ENCODE measurements at places on chromosomes 16 and 17.
A peak's percentile ranks its signal among the peaks of the same experiment; 100 is the strongest.

DNA sequence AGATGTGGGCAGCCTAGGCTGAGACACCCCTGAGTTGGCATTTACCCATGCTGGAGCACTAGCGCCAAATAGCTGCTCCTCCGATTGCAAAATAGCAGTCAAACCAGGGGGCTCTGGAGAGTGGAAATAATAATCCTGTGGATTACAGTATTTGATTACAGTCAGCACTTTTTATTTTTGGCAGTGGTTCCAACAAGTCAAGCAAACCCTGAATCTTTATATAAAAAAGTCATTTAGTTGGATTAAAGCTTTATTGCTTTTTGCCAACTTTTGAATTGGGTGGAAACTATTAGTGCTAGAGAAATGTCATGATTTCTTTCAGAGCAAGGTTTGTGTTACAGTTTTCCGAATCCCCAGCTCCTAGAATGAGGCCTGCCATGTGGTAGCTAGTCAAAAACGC is 99.3 kb upstream of the FAM20A start:
- DNase-seq, result no peak

DNA sequence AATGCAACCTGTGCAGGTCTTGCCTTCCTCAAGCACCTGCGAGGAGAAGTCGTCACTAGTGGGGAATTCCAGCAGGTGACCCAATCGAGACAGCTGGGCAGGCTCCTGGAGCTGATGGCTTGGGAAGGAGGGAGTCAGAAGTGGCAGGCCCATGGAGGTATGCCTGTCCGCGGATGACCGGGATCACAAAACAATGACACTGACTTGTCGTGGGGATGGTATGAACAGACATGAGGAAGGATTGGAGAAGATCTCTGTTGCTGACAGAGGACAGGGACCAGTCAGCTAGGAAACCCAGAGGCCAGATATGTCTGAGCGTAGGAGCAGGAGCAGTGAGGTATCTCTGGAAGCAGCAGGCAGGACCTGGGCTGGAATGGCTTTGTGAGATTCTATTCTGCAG is 233.3 kb downstream of the SOX9 start:
- DNase-seq, result no peak

- DNase-seq, result peak; percentile 61
Measured at GRCh38 chr16:86566601-86566965, at the start of gene FOXC2. Gene FOXC2 (plus strand): TSS chr16:86566829. CDS start chr16:86567336, 507 bp downstream.

DNA sequence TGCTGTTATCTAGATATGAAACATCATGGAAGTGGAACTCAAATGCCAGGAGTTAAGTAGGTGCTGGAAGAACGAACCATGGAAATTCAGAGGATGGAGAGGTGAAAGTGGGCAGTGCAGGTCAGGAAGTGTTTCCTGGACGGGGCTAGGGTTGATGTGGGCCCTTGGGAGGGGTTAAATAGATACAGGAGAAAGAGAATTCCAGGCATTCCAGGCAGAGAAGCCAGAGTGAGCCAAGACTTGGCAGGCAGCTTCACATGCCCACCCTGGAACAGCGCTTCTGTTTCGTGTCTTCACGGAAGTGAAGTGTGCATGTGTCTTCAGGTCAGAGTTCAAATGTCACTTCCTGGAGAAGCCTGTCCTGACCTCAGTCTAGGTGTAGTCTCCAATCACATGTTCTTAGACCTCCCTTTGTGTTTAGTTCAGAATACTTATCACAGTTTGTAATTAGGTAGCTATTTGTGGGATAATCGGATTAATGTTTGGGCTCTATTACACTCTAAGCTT is 41.3 kb downstream of the GP2 start:
- DNase-seq, result no peak

GRCh38 chr17:74950207-74950606 is 14.5 kb downstream of the OTOP3 start:
- DNase-seq, result no peak

DNA sequence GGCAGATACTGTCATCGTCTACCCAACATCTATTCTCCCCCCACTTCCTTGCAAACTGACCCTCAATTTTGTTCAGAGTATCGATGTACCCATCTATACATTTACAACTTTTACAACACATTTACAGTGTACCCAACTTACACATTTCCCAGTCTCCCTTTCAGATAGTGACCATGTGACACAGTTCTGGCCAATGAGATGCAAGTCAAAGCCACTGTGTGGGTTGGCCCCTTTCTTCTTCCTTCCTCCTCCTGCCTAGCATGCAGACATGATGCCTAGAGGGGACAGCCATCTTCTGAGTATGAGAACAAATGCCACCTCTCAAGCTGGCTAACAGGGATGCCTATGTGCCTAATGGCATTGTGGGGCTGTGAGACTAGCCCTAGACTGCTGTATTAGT is 11.3 kb upstream of the NFAT5 start:
- no peak for DNase-seq

DNA sequence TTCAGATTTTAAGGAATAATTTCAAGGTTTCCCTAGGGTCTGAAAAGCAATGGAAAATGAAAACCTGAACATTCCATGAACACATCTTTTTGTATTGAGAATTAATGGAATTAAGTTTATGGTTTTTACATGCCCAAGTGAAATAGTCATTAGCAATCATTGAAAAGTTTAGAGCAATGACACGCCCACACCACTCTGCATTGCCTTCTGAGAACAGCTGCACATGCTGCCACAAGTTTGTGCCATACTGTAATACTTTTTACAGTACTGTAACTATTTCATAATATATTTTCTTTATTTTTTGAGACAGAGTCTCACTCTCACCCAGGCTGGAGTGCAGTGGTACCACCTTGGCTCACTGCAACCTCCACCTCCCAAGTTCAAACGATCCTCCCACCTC is 345.2 kb upstream of the PMFBP1 start:
- no peak for DNase-seq

- DNase-seq, result no peak
Measured at GRCh38 chr17:2084766-2085647, 30.1 kb downstream of the HIC1 start.

- DNase-seq, result no peak
Measured at GRCh38 chr16:81785138-81785924, 6.2 kb downstream of the PLCG2 start.

DNA sequence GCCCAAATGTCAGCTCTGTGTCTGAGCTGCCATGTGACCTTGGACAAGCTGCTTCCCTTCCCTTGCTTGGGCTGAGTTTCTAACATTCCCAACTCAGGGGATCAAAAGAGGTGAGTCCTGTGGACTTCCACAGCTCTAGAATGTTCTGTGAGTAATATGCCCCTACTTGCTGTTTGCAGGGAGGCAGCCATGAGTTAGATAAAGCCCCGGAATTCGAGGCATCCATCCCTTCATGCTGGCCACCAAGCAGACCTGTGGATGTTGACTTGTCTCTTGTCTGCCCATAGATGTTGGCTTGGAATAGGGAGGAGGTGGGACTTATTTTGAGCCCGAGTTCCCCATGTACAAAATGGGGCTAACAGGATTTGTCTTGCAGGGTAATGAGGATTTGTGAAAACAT is 36.2 kb downstream of the KSR1 start:
- no peak for DNase-seq

DNA sequence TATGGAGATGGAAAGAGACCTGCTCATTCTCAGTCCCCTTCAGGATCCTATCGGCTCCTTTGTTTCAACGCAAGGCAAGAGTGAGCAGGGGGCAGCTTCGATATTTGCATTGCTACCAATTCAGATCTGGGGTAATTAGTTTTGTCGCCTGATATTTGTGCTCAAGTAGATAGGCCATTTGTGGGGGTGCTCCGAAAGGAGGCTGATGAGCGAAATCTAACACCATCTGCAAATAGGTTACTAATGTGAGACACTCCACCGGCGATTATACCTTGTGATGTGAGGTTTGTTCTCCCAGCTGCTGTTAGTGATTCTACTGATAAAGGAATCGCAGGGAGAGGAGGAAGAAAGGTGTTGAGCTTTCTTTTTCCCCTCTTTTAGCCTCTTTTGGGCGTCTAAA is 31.5 kb downstream of the WSCD1 start:
- DNase-seq, result no peak

GRCh38 chr16:85425074-85425662 is 188.0 kb upstream of the GSE1 start:
- no peak for DNase-seq

DNA sequence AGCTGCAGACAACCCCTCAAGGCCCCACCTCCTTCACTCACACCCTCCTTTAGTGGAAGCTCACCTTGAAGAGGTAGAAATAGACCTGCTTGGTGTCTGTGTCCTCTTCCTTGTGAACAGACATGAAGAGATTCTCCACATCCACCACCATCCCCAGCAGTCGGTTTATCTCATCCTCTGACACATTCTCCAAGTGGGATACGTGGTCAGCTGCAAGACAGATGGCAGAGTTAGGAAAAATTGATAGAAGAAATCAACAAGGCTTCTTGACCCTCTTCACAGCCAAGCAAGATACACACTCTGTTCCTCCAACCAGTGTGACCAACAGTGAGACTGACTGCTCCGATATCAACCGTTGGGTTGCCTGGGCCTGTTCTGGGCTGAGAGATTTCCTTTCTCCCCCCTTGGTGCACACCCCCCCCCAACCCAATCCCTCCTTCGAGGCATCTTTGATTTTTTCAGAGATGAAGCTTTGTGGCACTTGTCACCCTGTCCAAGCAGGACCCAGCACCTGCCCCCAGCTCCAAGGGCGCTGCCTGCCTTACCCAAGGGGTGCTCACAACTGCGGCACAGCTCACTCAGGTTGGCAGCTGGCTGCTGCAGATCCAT is 902 bp downstream of the KAT2A start:
- no peak for DNase-seq

GRCh38 chr17:41730479-41730878 is 4.0 kb downstream of the HAP1 start:
- no peak for DNase-seq

- DNase-seq, result no peak
Measured at GRCh38 chr16:14232106-14232864, 161.2 kb downstream of the MRTFB start.

- DNase-seq, result no peak
Measured at GRCh38 chr17:15930426-15930825, 14.5 kb upstream of the ADORA2B start.

DNA sequence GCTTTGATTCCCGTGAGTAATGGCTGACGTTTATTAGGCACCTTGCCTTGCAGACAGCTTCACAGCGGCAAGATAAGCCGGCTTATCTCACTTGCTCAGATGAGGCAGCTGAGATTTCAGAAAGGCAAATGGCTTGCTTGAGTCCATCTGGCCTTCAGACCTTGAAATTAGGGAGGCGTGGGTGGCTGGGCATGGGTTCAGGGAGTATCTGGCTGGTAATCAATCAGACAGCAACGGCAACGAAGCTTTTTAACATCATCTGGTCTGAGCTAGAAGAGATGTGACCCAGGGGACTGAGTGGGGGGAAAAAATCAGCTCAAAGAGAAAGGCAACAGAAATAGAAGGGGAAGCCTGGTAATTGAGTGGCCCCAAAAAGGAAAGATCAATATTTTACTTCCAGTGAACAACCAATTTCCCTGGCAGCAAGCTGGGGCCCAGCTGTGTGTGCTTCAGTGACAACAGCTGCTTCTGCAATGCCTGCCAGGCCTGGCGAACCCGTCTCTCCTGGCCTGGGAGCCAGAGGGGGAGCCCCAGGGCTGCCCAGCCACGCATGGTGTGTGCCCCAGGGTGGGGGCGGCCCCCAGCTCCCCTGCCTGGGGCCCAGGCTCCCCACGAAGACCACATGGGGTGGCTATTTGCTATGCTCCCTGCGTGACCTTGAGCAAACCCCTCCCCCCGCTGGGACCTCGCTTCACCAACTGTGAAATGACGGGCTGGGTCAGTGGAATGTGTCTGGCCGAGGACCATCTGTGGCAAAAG is 34.0 kb downstream of the RAB11FIP4 start:
- DNase-seq, result no peak

DNA sequence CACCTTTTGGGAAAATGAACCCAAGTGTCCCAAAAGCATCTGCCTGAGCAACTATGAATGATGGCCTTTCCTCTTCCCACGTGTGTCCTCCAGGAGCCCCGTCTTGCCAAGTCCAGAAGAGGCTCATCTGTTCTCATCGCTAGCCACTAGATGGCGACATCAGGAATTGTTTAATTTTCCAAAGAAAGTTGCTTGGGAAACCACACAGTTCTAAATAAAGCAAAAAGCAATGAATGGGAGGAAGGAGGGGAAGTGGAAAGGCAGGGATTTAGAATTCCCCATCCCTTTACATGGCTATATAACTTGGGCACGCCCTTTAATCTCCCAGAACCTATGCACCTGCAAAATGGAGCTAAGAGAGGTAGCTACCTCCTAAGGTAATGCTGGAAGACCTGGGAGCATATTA is 9.0 kb upstream of the CDH5 start:
- DNase-seq, result peak; percentile 12

GRCh38 chr16:31143011-31143693 is 6.7 kb downstream of the PRSS36 start:
- DNase-seq, result no peak
